ENCODE measurements at places on chromosomes 2 and 18.
A peak's percentile ranks its signal among the peaks of the same experiment; 100 is the strongest.

GRCh38 chr2:96716388-96716787 lies 23.5 kb downstream of the LMAN2L start:
- DNase-seq, result no peak

GRCh38 chr2:135563793-135564192 lies 32.5 kb downstream of the R3HDM1 start:
- no peak for DNase-seq

- peak; percentile 18 for DNase-seq
Measured at GRCh38 chr2:23380562-23381065, 4.4 kb upstream of the KLHL29 start.

GRCh38 chr2:136209561-136210454 lies 91.9 kb upstream of the CXCR4 start:
- no peak for DNase-seq

DNA sequence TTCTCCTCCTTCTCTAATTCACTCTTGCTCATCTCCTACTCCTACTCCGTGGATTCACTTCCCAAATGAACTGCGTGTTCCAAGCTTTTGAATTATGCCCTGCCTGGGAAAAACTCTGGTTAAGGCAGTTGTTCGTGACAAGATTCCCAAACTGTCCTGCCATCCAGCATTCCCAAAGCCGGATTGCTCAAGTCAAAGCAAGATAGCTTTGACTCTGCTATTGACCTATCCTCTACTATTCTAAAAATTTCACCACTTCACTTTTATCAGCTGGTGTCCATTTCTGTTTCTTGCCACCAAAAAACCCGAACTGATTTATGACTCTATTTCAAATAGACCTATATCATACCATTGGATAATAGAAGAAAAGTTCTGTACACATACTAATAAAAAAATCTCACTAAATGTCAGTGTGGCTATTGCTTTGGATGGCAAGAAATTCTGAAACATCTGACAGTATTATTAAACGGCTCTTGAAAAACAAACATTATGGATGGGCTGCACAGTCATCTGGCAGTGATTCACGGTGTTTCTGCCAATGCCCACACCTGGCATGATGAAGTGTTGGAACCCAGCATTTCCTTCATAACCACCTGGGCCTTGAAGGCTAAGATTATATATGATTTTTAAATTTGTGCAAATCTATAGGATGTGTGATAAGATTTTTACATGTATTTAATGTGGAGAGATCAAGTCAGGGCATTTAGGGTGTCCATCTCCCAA lies 87.4 kb downstream of the NCKAP5 start:
- no peak for DNase-seq

DNA sequence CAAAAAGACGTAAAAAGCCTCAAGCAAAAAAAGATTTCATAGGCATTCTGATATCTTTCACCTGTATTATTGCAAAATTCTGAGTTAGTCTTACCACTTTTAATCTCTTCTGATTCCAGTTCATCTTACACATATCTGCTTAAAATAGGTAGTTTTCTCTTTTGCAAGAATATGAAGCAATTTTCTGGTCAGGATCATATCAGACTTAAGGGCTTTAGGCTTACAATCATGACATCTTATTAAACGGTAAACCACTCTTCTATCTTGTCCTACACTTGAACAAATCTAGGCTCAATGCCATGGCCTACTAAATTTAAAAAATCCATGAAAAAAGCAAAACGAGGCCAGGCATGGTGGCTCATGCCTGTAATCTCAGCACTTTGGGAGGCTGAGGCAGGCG lies 50.1 kb upstream of the GAREM1 start:
- DNase-seq, result no peak

DNA sequence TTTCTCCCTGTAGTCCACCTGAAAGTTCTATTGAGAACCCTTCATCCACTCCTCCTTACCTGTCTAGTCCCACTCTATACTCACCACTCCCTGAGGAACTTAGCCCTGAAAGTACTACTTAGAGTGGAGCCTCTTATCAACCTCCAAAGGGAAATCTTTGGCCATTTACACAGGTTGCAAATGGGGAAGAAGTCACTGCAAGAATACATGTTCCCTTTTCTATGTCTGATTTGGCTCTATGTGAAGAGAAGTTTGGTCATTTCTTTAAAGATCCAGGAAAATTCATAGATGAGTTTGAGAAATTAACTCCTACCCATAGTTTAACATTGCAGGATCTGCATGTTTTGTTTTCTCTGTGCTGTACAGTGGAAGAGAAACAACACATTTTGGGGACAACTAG lies 22.9 kb upstream of the MGAT4A start:
- DNase-seq, result no peak

All from CD4-positive, alpha-beta T cell treated with Interleukin-6 at 100 ng/mL for 8 hours (primary cell).